ENCODE measurements at places on chromosomes 12 and 14. TPM values are rescaled to one million over a fixed set of nuclear protein-coding genes. Genes with fewer than 3 reads are reported as not detected.

- DNase-seq: no peak
- H3K4me3 ChIP-seq: no peak overlapping the region
- H3K36me3 ChIP-seq: peaks cover 48% of the 10 kb centered on the region
- no peaks in the 10 kb centered on the region for H3K4me1 ChIP-seq
- H3K27me3 ChIP-seq: no peaks in the 10 kb centered on the region
- H3K27ac ChIP-seq: no peak overlapping the region
Measured at GRCh38 chr14:103653805-103654204, 24.8 kb downstream of the KLC1 start.

DNA sequence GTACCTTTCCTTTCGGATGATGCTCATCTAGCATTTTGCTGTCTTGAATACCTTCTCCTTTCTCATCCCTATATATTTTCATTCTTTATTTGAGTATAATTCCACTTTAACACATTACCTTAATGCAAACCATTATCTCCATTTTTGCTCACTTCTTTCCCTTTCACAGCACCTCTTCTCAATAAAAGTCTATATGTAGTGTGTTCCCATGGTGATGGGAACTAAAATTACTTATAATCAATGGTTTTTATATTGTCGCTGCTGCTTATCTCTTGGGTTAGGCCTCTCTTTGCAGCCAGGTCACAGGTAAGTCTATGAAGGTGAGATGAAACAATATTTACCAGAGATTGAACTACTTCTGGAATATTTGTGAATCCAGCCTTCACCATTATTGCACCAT is 121.6 kb upstream of the FGD4 start:
- H3K27me3 ChIP-seq: no peaks in the 10 kb centered on the region
- no peak for DNase-seq
- H3K4me1 ChIP-seq: peaks cover 11% of the 10 kb centered on the region
- H3K27ac ChIP-seq: no peak overlapping the region

DNA sequence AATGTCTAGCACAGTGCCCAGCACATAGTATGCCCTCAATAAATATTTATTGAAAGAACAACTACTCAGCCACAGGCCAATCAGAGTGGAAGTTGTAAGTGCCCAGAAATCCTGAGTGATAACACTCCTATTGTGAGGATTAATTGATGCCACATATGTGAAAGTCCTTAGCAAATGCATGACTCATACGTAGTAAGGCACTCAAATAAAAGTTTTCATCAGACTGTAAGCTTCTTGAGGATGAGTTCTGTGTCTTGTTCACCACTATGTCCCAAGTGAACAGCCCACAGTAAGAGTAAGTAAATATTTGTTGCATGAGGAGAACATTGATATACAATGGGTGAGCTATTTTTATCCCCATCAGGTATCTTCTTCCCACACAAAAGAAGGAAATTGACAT is 24.7 kb upstream of the ANO6 start:
- peaks cover 15% of the 10 kb centered on the region for H3K4me1 ChIP-seq
- H3K27ac ChIP-seq: no peak overlapping the region
- peak; percentile 26 for DNase-seq
- H3K36me3 ChIP-seq: no peaks in the 10 kb centered on the region

DNA sequence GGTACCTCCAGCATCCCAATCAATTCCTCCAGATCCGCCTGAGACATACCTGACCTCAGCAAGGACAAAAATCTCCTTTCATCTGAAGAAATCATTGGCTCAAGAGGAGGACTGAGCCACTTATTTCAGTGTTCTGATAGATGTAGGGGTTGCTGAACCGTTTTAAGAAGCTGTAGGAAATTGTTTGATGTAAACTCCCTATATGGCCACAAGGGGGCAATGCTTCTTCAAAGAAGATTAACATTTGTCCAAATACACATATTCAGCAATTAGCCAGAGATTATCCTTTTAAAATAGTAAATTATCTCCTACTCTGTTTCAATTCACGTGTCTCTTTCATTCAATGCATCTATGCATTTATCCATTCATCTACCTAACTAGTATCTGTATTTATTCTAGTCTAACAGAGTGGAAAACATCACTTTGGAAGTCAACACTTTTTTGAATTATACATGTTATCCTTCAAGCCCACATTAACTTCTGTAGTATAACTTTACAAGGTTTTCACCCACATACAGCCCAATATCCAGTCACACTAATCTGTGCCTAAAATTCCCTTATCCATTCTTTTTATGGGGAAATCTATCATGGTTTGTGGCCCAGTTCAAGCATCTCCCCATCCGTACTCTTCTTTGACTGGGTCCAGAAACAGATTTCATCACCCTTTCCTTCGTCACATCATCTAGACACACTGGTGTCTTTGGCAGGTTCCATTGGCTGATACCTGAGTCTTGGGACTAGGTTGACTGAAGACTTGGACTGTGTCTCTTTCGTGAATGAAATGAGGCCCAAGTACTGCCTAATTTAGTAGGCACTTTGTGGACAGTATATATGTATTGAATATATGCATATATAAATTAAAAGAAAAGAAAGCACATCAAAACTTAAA is 411.0 kb upstream of the OR4E1 start:
- peak; percentile 81 for DNase-seq
- H3K4me3 ChIP-seq: no peak overlapping the region
- H3K27me3 ChIP-seq: peaks cover 26% of the 10 kb centered on the region
- H3K36me3 ChIP-seq: no peaks in the 10 kb centered on the region
- H3K4me1 ChIP-seq: peaks cover 13% of the 10 kb centered on the region
- H3K27ac ChIP-seq: no peak overlapping the region

GRCh38 chr14:38847161-38847560 is 255.9 kb downstream of the SEC23A start:
- no peak overlapping the region for H3K27ac ChIP-seq
- no peak overlapping the region for H3K4me3 ChIP-seq
- no peaks in the 10 kb centered on the region for H3K36me3 ChIP-seq
- DNase-seq: no peak
- peaks cover 38% of the 10 kb centered on the region for H3K27me3 ChIP-seq
- no peaks in the 10 kb centered on the region for H3K4me1 ChIP-seq

DNA sequence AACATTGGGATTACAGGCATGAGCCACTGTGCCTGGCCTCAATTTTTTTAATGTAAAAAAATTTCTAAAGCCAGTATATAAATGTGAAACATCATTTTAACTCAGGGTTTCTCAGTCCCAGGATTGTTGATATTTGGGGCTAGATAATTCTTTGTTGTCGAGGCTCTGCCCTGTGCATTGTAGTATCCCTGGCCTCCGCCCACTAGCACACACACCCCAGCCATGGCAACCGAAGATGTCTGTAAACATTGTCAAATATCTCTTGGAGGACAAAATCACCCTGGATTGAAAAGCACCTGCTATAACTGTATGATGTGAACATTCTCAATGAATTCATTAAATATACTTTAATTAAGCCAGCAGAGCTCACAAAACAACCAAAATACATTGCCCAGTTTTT is 8.4 kb upstream of the CIT start:
- no peaks in the 10 kb centered on the region for H3K36me3 ChIP-seq
- no peak for DNase-seq
- no peak overlapping the region for H3K4me3 ChIP-seq

DNA sequence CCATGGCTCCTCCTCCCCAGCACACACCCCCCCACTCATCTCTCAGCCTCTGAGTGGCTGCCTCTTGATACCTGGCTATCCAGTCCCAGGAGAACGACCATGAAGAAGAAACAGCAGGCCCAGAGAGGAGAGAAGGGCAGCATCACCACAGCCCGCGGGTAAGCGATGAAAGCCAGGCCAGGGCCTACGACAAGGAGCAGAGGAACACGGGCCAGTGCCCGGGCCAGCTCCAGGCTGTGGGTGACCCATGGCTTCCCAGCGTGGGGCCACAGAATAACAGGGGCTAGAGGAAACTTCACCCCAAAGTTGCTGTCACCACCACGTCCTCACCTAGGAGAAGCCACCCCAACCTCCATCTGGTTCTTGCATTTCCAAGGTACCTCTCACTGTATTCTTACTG is 10.4 kb upstream of the SLC6A12 start:
- peaks cover 32% of the 10 kb centered on the region for H3K27me3 ChIP-seq
- H3K4me1 ChIP-seq: no peaks in the 10 kb centered on the region
- H3K27ac ChIP-seq: no peak overlapping the region

- peaks cover 25% of the 10 kb centered on the region for H3K4me1 ChIP-seq
- no peaks in the 10 kb centered on the region for H3K36me3 ChIP-seq
- no peak overlapping the region for H3K27ac ChIP-seq
Measured at GRCh38 chr12:94173660-94174265, 25.4 kb downstream of the PLXNC1 start.

GRCh38 chr12:104434129-104434528 is 22.6 kb upstream of the CHST11 start:
- H3K4me3 ChIP-seq: no peak overlapping the region
- no peak overlapping the region for H3K27ac ChIP-seq
- no peaks in the 10 kb centered on the region for H3K27me3 ChIP-seq
- no peaks in the 10 kb centered on the region for H3K4me1 ChIP-seq

- H3K4me1 ChIP-seq: peaks cover 62% of the 10 kb centered on the region
- DNase-seq: peak; percentile 96
- H3K4me3 ChIP-seq: peak overlapping the region; percentile 19
- no peaks in the 10 kb centered on the region for H3K27me3 ChIP-seq
- peaks cover 59% of the 10 kb centered on the region for H3K36me3 ChIP-seq
- H3K27ac ChIP-seq: peak overlapping the region; percentile 89
Measured at GRCh38 chr12:108696111-108696995, 35.0 kb downstream of the CORO1C start.

- no peak for DNase-seq
- no peaks in the 10 kb centered on the region for H3K36me3 ChIP-seq
- no peak overlapping the region for H3K4me3 ChIP-seq
Measured at GRCh38 chr14:68679746-68680467, 113.0 kb downstream of the ZFP36L1 start.

GRCh38 chr14:35807131-35807961 is 1.7 kb downstream of the RALGAPA1 start:
- H3K27me3 ChIP-seq: no peaks in the 10 kb centered on the region
- H3K27ac ChIP-seq: no peak overlapping the region
- no peaks in the 10 kb centered on the region for H3K36me3 ChIP-seq
- DNase-seq: no peak
- H3K4me1 ChIP-seq: peaks cover 17% of the 10 kb centered on the region
- H3K4me3 ChIP-seq: peak overlapping the region; percentile 71

GRCh38 chr12:124530637-124531263 is 36.7 kb downstream of the NCOR2 start:
- DNase-seq: no peak
- H3K27me3 ChIP-seq: no peaks in the 10 kb centered on the region
- H3K4me3 ChIP-seq: no peak overlapping the region

GRCh38 chr14:74190927-74191575 is 48.2 kb upstream of the VSX2 start:
- no peaks in the 10 kb centered on the region for H3K27me3 ChIP-seq
- no peaks in the 10 kb centered on the region for H3K4me1 ChIP-seq

DNA sequence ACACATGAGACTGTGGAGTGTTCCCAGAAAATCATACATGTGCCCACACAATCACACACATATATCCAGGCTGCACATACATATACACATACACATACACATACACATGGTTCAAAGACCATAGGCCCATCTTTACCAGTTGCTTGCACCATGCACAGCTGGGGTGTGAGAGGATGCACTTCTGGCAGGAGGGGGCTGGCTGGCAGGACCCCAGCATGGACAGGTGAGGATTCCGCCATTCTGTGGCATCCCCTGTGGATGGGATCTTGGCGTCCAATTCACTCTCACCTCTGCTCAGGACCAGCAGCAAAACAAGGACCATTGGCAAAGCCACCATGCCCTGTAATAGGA is 7.0 kb downstream of the ITGB7 start:
- H3K27me3 ChIP-seq: no peaks in the 10 kb centered on the region
- no peak overlapping the region for H3K4me3 ChIP-seq
- peaks cover 10% of the 10 kb centered on the region for H3K4me1 ChIP-seq
- no peak overlapping the region for H3K27ac ChIP-seq
- H3K36me3 ChIP-seq: no peaks in the 10 kb centered on the region

- no peaks in the 10 kb centered on the region for H3K27me3 ChIP-seq
- no peaks in the 10 kb centered on the region for H3K36me3 ChIP-seq
- H3K4me3 ChIP-seq: no peak overlapping the region
- H3K27ac ChIP-seq: no peak overlapping the region
- no peak for DNase-seq
- peaks cover 19% of the 10 kb centered on the region for H3K4me1 ChIP-seq
Measured at GRCh38 chr12:116695464-116695725, 42.5 kb downstream of the SPRING1 start.

- H3K4me1 ChIP-seq: no peaks in the 10 kb centered on the region
- DNase-seq: no peak
- H3K27me3 ChIP-seq: no peaks in the 10 kb centered on the region
- no peak overlapping the region for H3K4me3 ChIP-seq
Measured at GRCh38 chr14:52988139-52988538, 37.3 kb upstream of the FERMT2 start.

DNA sequence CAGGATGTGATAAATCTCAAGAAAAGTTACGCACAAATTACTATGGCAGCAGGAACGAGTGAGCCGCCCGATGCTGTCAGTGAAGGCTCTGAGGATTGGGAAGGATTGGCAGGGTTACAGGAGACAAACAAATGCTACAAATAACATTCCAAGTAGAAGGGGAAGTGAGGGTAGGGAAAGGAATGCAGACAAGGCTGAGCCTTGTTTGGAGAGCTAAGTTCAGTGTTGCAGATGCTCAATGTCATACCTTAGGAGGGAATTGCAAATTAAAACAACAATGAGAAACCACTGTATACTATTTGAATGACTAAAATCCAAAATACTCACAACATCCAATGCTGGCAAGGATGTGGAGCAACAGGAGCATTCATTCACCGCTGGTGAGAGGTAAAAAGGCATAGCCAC is 1.3 kb downstream of the CLEC9A start:
- no peaks in the 10 kb centered on the region for H3K36me3 ChIP-seq
- H3K4me1 ChIP-seq: peaks cover 24% of the 10 kb centered on the region
- H3K27me3 ChIP-seq: no peaks in the 10 kb centered on the region

DNA sequence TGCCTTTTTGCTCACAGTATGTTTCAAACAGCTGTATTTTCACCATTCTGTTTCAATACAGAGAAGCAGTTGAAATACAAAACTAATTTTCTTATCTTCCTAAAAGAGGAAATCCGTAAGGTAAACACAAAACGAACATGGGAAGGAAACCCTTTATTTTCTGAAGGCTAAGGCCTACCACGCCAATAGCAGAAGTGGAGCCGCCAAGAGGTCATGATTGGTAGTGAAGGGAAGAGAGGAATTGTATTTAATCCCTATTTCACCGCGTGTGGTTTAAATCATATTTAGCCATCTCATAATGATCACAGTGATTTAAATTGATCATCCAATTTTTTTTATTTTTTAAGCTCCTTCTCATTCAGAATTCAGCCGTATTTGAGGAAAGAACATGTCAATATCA is 398.2 kb downstream of the PRKD1 start:
- DNase-seq: peak; percentile 20
- no peak overlapping the region for H3K27ac ChIP-seq
- H3K27me3 ChIP-seq: peaks cover 40% of the 10 kb centered on the region
- H3K36me3 ChIP-seq: no peaks in the 10 kb centered on the region
- no peaks in the 10 kb centered on the region for H3K4me1 ChIP-seq

- DNase-seq: no peak
- H3K27me3 ChIP-seq: no peaks in the 10 kb centered on the region
- no peak overlapping the region for H3K27ac ChIP-seq
- H3K4me1 ChIP-seq: no peaks in the 10 kb centered on the region
Measured at GRCh38 chr12:89151536-89151935, 200.8 kb downstream of the DUSP6 start.

Gene ATF1
- total RNA-seq: 67.2 TPM

Gene CLEC2D
- total RNA-seq: 3.3 TPM

Gene TUNAR
- not detected for total RNA-seq

Gene C12orf57
- total RNA-seq: 130 TPM

Gene ERBB3
- 40.6 TPM for total RNA-seq

Gene PRR4
- total RNA-seq: 9.3 TPM

Gene KITLG
- 8.4 TPM for total RNA-seq

Gene ACOT4
- total RNA-seq: 3.9 TPM

Gene USP15
- 46.1 TPM for total RNA-seq

Gene TNFRSF1A
- 97.4 TPM for total RNA-seq

Measured in PC-3 (cell line).